Psoas muscle (tissue), 8 donors: ENCODE measurements at places on chromosomes 12 and 14. TPM values are rescaled to one million over a fixed set of nuclear protein-coding genes. Genes with fewer than 3 reads are reported as not detected.
A peak's percentile ranks its signal among the peaks of the same experiment; 100 is the strongest.

DNA sequence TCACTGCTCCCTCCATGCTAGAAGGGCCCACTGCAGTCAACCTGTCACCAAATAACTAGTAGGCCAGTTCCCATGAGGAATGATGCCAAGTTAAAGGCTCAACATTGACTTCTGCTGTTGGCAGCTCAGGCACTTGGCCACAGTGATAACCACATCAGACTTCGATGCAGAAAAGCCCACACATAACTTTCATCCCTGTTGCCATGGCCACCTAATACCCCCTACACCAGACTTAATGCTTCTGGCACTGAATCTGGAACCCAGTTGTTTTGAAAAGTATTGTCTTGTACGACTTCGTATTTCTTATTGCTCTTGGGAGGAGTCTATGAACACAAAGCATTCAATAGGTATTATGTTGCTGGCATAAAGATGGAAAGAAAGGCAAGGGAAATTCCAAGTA, 44.3 kb upstream of the HELB start:
- DNase-seq = no peak
- no peak overlapping the region for H3K4me3 ChIP-seq
- no peak overlapping the region for H3K27ac ChIP-seq
- H3K36me3 ChIP-seq = no peaks in the 10 kb centered on the region
- H3K4me1 ChIP-seq = no peaks in the 10 kb centered on the region

- H3K27ac ChIP-seq = no peak overlapping the region
- no peaks in the 10 kb centered on the region for H3K27me3 ChIP-seq
- DNase-seq = no peak
Observed at GRCh38 chr14:53478174-53478573, 325.1 kb upstream of the DDHD1 start.

Gene GALNT16
- 2.4 TPM for total RNA-seq

- peaks cover 36% of the 10 kb centered on the region for H3K4me1 ChIP-seq
- no peaks in the 10 kb centered on the region for H3K27me3 ChIP-seq
- no peak for DNase-seq
- no peak overlapping the region for H3K4me3 ChIP-seq
- H3K36me3 ChIP-seq = no peaks in the 10 kb centered on the region
Observed at GRCh38 chr14:60303745-60304144, 54.7 kb downstream of the PPM1A start.

DNA sequence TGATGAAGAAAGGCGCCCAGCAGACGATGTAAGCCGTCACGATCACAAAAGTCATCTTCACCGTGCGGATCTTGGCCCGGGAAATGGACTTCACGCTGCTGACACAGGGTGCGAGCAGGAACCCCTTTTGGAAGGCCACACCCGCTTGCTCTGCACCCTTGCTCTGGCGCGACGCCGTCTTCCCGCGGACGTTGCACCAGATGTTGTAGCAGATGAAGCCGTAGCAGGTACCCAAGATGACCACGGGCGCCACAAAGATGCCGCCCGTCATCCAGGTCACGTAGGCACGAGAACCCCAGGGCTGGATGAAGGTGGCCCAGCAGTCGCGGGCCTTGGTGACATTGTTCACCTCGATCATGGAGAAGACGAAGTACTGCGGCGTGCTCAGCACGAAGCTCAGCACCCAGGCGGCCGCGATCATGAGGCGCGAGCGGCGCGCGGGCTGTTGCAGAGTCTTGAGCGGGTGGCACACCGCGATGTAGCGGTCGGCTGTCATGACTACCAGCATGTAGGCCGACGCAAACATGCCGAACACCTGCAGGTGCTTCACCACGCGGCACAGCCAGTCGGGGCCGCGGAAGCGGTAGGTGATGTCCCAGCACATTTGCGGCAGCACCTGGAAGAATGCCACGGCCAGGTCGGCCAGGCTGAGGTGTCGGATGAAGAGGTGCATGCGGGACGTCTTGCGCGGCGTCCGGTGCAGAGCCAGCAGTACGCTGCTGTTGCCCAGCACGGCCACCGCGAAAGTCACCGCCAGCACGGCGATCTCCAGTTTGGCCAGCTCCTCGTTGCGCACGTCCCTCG, 890 bp downstream of the AVPR1A start:
- peaks cover 55% of the 10 kb centered on the region for H3K27me3 ChIP-seq
- H3K36me3 ChIP-seq = no peaks in the 10 kb centered on the region
- peak; percentile 13 for DNase-seq

Gene C14orf132
- total RNA-seq = 2.0 TPM

GRCh38 chr14:36478782-36479181, 41.2 kb downstream of the NKX2-1 start:
- DNase-seq = no peak
- H3K4me3 ChIP-seq = no peak overlapping the region
- no peak overlapping the region for H3K27ac ChIP-seq
- H3K4me1 ChIP-seq = no peaks in the 10 kb centered on the region
- H3K27me3 ChIP-seq = no peaks in the 10 kb centered on the region
- H3K36me3 ChIP-seq = no peaks in the 10 kb centered on the region

DNA sequence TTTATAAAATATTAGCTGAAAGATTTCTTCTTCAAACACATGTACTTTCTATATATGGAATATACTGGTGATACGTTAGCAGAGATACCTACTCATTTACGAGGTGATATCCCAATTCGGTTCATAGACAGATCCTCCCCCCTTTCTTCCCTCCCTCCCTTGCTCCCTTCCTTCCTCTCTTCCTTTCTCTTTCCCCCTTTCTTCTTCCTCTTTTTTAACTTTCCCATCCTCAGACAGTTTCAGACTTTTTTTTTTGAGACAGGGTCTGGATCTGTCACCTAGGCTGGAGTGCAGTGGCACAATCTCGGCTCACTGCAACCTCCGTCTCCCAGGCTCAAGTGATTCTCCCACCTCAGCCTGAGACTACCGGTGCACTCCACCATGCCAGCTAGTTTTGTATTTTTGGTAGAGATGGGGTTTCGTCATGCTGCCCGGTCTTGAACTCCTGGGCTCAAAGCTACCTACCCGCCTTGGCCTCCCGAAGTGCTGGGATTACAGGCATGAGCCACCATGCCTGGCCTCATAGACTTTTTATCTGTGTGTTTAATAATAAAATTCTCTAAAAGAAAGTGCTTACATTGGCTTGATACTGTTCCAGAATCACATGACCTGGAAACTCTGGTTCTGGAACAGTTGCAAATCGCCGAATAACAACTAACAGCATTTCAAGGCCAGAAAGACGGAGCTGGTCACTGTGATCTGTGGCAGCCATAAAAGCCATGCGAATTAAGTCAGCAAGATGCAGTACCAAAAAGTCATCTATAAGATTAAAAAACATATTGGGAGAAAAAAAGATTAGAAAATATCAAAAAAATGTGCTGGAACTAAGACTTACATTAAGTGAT, 99.2 kb downstream of the HEATR5A start:
- peak overlapping the region; percentile 60 for H3K27ac ChIP-seq
- no peaks in the 10 kb centered on the region for H3K36me3 ChIP-seq

Gene NUDT14
- 44.5 TPM for total RNA-seq

- no peak for DNase-seq
- H3K27me3 ChIP-seq = no peaks in the 10 kb centered on the region
- H3K27ac ChIP-seq = peak overlapping the region; percentile 92
- no peak overlapping the region for H3K4me3 ChIP-seq
Observed at GRCh38 chr12:108823804-108824203, 33.6 kb downstream of the SSH1 start.

- no peaks in the 10 kb centered on the region for H3K4me1 ChIP-seq
- no peak overlapping the region for H3K4me3 ChIP-seq
- no peak overlapping the region for H3K27ac ChIP-seq
- no peaks in the 10 kb centered on the region for H3K36me3 ChIP-seq
- no peak for DNase-seq
Observed at GRCh38 chr12:86138770-86139169, 117.4 kb downstream of the MGAT4C start.

- H3K4me1 ChIP-seq = no peaks in the 10 kb centered on the region
- no peaks in the 10 kb centered on the region for H3K36me3 ChIP-seq
- no peak overlapping the region for H3K4me3 ChIP-seq
- no peaks in the 10 kb centered on the region for H3K27me3 ChIP-seq
Observed at GRCh38 chr12:27220055-27220987, 23.8 kb upstream of the STK38L start.

Gene SAMD15
- 0.21 TPM for total RNA-seq

DNA sequence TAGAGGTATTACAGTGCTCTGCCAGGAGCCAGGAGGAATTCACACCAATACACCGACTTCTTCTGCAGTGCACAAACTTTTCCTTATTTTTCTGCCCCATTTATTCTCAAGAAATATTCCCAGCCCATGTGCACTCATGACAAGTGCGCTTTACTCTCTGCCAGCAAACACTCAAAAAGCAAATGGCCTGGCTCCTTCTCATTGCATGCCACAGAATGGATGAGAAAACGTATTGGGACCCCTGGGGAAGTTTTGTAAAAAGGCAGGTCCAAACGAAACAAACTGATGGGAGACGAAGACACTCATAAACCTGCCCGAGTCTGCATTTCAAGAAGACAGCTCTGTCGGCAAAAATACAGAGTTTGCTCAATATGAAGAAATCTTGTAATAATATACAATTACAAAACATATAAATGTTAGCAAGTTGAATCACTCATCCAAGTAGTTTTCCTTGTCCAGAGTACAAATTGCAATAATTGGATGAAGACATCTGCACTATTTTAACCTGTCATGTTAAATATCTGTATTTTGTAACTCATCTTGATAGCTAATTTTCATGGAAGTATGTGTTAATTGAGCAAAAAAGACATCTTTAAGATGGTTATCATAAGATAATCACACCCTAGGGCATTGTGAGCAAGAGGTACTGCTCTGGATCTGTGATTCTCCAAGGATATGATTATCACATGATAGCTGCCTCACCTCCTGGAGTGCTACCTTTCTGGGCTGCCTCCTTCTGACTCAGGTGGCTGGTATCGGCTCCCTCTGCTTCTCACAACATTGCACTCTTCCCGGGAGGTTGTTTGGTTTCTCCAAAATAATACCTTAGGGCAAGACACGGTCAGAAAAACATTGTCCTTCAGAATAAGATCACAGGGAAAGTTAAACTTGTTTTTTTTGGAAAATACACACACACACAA, 260.8 kb upstream of the G2E3 start:
- no peaks in the 10 kb centered on the region for H3K36me3 ChIP-seq
- H3K4me3 ChIP-seq = no peak overlapping the region
- H3K27me3 ChIP-seq = no peaks in the 10 kb centered on the region
- no peak overlapping the region for H3K27ac ChIP-seq

Gene HSP90AA1
- total RNA-seq = 659 TPM

Gene TSPAN19
- total RNA-seq = not detected

Gene DHRS1
- total RNA-seq = 3.4 TPM

DNA sequence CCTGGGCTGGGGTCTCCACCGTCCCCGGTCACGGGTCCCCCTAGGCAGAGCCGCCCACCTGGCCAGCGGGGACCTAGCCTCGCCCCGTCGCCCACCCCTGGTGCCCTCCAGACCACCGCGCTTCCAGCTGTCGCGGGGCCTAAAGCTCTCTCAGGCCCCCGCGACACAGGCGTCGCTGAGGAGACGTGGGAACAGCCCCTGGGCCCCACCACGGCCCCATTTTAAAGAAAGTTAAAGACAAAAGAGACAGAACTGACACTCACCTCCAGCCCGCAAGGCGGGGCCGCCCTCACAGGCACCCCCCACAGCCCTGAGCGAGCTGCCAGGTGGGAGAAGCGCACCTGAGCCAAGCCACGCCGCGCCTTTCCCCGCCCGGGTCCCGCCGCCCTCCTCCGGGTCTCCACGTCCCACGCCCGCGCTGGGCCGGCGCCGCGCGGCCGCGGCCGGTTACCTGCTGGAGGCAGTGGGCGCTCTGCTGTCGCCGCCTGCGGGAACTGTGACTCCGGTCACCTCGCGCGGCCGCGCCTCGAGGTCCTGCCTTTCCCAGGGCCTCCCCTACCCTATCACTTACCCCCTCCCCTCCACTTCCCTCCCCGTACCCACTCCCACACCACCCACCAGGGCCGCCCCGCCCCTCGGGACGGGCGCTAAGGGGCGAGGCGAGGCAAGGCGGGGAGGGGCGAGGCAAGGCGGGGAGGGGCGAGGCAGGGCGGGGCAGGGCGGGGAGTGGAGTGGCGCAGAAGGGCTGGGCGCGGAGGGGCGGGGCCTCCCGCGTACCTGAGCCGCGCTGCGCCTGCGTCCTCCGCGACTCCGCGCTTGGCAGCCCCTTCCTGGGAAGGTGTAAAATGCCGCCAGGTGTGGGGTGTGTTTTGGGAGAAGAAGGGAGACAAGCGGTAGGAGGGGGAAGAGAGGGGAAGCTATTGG, 31.2 kb downstream of the TC2N start:
- peak overlapping the region; percentile 59 for H3K4me3 ChIP-seq
- no peaks in the 10 kb centered on the region for H3K4me1 ChIP-seq
- no peak overlapping the region for H3K27ac ChIP-seq
- H3K36me3 ChIP-seq = no peaks in the 10 kb centered on the region
- H3K27me3 ChIP-seq = peaks cover 11% of the 10 kb centered on the region
- peak; percentile 55 for DNase-seq

GRCh38 chr14:103656031-103656755, 27.2 kb downstream of the KLC1 start:
- H3K27me3 ChIP-seq = no peaks in the 10 kb centered on the region
- no peak overlapping the region for H3K4me3 ChIP-seq
- no peak overlapping the region for H3K27ac ChIP-seq
- DNase-seq = no peak
- peaks cover 35% of the 10 kb centered on the region for H3K4me1 ChIP-seq

DNA sequence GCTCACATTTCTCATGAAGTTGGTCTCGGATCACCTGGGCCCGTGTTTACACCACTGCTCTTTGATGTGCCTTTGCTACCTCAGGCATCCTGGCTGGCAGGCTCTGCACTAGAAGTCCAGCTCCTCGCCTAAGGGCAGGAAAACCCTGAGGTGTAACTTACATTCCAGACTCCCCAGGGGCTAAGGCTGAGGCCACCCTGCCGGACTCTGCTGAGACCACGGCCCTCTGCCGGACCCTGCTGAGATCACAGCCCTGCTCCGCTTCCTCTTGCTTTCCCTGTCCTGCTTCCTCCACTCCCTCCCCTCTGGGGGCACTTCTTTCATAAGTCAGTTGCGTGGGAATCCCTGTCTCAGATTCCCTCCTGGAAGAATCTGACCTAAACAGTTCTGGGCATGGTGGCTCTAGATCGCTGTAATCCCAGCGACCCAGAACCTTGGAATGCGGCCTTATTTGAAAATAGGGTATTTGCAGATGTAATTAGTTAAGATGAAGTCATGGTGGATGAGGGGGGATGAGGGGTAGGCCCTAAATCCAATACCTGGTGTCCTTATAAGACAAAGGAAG, 17.2 kb downstream of the RILPL1 start:
- H3K27me3 ChIP-seq = no peaks in the 10 kb centered on the region
- no peak overlapping the region for H3K4me3 ChIP-seq
- H3K27ac ChIP-seq = peak overlapping the region; percentile 21
- no peak for DNase-seq
- peaks cover 17% of the 10 kb centered on the region for H3K4me1 ChIP-seq
- peaks cover 50% of the 10 kb centered on the region for H3K36me3 ChIP-seq

Gene BDKRB2
- 0.56 TPM for total RNA-seq

DNA sequence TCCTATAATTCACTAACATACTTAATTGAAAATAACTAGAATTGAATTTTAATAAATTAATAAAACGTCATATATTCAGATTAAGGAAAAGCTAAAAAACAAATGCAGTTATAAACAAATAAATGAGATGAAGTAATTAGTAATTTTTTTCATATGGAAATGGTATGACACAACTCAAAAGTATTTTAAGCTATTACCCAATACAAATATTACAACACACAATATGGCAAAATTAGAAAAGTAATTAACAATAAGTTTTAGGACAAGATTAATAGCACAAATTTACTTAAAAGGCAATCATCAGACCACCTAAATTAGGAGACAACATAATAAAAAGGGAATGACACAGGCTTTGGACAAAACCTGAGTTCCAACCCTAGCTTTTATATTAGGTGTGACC, 81.7 kb downstream of the EEA1 start:
- H3K4me3 ChIP-seq = no peak overlapping the region
- no peak for DNase-seq
- no peaks in the 10 kb centered on the region for H3K27me3 ChIP-seq
- H3K27ac ChIP-seq = no peak overlapping the region
- H3K36me3 ChIP-seq = peaks cover 3% of the 10 kb centered on the region

Gene VWF
- 136 TPM for total RNA-seq

Gene SOAT2
- not detected for total RNA-seq
